ENCODE measurements at places on chromosomes 2 and 18. TPM values are rescaled to one million over a fixed set of nuclear protein-coding genes. Genes with fewer than 3 reads are reported as not detected.

Gene FAM237A
- total RNA-seq, result not detected

Gene ASIC4
- total RNA-seq, result 0.09 TPM

Gene DYNAP
- not detected for total RNA-seq

Gene LINC00305
- total RNA-seq, result not detected

Gene LRATD1
- total RNA-seq, result 0.30 TPM
